ENCODE measurements at places on chromosomes 7 and 10. TPM values are rescaled to one million over a fixed set of nuclear protein-coding genes. Genes with fewer than 3 reads are reported as not detected.

The PAX4 gene
- not detected for total RNA-seq

The NME8 gene
- total RNA-seq: not detected

The ANKRD7 gene
- 0.13 TPM for total RNA-seq

The CRTAC1 gene
- 4.6 TPM for total RNA-seq

The GAD2 gene
- not detected for total RNA-seq

The VPS37D gene
- total RNA-seq: 3.8 TPM

The ABCB1 gene
- 1.0 TPM for total RNA-seq

The PRSS37 gene
- total RNA-seq: not detected

The NUDT1 gene
- 8.6 TPM for total RNA-seq

DNA sequence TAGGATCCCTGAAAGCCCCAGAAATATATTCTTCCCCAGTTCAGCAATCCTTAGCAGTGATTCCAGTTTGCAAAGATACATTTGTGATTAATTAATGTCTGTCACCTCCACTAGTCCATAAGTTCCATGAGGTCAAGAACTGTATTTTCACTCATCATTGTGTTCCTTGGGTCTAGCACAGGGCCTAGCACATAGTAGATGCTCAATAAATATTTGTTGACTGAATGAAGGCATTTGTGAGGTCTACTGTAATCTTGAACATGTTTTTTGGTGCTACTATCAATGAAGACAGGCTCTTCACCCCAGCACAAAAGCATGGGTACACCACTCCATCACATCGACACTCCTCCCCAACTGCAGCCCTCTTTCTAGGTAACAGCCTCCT, 30.8 kb upstream of the PAX2 start:
- no peak for DNase-seq

GRCh38 chr10:109259293-109259692, 664.0 kb downstream of the XPNPEP1 start:
- no peak for DNase-seq

GRCh38 chr7:135964791-135965190, 12.4 kb downstream of the MTPN start:
- no peak for DNase-seq

GRCh38 chr10:12559578-12560178, 210.3 kb downstream of the CAMK1D start:
- DNase-seq: no peak

GRCh38 chr10:30284865-30285594, 64.0 kb downstream of the MTPAP start:
- no peak for DNase-seq

DNA sequence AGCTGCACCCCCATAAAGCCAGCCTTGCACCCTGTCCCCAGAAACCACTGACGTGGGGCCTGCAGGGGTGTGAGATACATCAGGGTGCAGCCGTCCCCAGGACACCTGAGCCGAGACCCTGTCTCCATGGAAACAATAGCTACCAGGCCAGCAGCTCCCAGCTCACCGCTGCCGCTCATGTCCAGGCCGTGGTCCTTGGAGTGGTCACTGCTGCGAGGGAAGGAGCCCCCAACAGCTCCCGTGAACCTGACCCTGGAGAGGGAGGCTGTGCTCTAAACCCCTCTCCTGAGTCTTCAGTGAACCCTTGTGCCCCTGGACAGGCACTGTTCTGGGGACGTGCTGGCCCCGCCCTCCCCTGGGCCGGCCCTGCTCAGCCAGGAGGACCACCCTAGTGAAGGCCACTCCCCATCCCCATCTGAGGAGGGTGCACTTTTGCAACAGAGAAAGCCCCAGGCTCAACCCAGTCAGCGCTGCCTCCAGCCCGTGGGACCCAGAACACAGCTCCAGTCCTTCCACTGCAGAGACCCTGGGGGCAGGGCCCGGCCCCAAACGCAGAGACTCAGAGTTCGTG, 19.6 kb upstream of the INPP5A start:
- no peak for DNase-seq

GRCh38 chr7:108178398-108178797, 48.2 kb upstream of the LAMB4 start:
- peak; percentile 33 for DNase-seq

- DNase-seq: no peak
Observed at GRCh38 chr7:47521816-47522561, 59.9 kb downstream of the TNS3 start.

DNA sequence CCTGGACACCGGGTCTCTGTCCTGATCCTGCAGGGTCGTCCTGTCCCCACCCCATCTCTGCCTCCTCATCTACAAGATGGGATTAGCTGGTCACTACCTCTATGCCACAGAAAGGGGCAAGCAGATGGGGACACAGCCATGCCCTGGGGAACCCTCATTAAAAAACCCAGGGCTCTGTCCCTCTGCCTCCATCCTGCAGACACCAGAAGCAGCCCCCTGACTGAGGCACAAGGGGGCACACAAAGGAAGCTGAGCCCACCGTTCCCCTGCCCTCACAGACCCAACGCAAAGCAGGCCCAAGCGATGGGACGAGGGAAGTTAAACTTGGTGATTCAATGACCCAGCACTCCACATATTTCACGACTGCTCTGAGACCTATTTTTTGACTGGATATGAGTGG, 142.4 kb downstream of the TCERG1L start:
- DNase-seq: no peak

- DNase-seq: no peak
Observed at GRCh38 chr7:147968046-147968610, 622.4 kb upstream of the C7orf33 start.

- no peak for DNase-seq
Observed at GRCh38 chr10:132543916-132544743, 6.5 kb downstream of the INPP5A start.

GRCh38 chr7:108001764-108002725, 916 bp downstream of the LAMB1 start:
- peak; percentile 37 for DNase-seq

- DNase-seq: no peak
Observed at GRCh38 chr7:94049615-94050014, 45.5 kb upstream of the BET1 start.

GRCh38 chr7:1559626-1560590, 3.9 kb upstream of the TMEM184A start:
- DNase-seq: no peak

DNA sequence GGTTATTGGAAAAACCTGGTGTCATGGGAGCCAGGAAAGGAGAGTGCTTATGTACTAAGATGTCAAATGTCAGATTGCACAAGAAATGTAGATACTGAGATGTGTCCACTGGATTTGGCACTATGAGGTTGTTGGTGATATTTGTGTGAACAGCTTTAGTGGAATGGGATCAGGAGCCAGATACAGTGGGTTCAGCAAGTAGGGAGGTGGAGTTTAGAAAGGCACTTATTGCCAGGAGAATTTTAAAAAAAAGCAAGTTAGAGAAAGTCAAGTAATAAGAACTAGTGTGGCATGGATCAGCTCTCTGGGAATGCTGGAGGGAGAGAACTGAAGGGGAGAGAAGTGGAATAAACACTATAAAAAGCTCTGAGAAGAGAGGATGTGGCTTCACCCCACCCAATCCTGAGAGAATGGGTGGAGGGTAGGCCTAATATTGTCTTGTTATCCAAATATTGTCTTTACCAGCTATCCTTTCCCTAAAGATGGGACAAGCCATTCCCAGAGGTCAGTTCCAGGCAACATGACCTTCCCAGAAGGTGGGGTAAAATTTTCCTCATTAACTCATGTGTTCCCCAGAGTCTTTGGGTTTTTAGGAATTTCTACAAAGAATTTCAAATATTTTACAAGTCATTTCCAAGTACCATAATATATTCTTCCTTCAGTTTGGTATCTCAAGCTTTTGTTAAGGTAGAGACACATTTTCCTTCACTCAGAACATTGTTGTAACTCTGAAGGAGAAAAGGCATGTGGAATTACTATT, 42.3 kb downstream of the ENTPD1 start:
- DNase-seq: no peak

GRCh38 chr10:26815500-26815899, 45.3 kb downstream of the ABI1 start:
- no peak for DNase-seq

GRCh38 chr10:60377955-60378354, 11.7 kb downstream of the ANK3 start:
- DNase-seq: no peak

DNA sequence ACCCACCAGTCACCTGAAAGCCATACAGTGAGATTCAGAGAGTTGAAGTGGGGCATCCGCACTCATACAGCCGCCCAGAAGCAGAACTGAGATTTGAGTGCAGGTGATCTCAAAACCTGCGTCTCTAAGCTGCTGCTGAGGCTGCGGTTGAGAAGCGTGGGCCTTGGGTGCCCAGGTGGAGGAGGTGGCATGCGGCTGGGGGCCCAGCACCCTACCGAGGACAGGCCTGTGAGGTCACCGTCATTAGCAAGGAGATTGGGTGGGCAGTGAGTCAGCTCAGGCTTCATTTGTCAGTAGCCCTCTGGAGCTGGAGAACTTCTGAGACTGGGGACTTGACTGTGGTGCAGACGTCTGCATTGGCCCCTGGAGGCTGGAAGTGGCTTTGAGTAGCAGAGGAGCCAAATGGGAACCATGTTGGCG, 29.8 kb downstream of the ZMIZ1 start:
- DNase-seq: no peak

DNA sequence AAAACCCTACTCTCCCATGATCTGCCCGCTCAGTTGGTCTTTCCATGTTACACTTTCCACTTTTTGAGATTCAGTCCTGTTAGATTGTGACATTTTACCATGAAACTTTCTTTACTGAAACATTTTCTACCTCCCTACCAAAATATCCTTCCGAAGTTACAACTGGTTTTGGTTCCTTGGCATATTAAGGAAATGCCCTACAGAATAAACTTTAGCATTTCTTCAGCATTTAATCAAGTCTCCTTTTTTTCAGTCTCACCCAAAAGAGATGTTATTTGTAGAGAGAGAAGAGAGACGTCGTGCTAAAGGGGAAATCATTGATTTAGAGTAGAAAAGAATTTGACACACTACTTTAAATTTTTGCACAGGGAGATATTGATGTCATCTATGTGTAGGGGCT, 9.7 kb upstream of the FEZF1 start:
- no peak for DNase-seq

- DNase-seq: no peak
Observed at GRCh38 chr7:88431882-88432281, 125.2 kb upstream of the STEAP4 start.

- no peak for DNase-seq
Observed at GRCh38 chr10:78617115-78617514, 451.7 kb upstream of the ZMIZ1 start.

DNA sequence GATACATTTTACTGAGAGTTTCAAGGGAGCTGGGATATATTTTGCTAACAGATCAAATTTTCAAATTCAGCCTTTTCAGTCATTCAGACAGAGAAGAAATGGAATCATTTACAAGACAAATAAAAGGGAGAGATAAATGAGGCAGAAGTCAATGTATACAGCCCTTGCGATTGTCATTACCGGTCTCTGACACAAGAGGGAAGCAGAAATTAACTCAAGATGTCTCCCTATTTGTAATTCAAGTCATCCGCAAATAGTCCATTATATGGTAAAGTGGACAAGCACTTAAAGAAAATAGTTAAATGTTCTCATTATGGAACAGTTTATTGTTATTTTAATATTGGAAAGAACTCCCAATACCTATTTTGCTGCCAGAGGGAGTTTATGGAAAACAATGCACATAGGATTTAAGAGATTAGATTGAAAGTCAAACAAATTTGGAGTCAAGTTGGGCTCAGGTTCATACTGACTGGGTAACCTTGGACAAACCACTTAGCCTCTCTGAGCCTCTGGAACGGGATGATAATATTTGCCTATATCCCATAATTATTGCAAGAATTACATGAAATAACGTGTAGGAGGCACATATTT, 89.3 kb upstream of the PRKCQ start:
- DNase-seq: peak; percentile 57

- no peak for DNase-seq
Observed at GRCh38 chr10:49303711-49304110, 4.7 kb downstream of the C10orf71 start.

DNA sequence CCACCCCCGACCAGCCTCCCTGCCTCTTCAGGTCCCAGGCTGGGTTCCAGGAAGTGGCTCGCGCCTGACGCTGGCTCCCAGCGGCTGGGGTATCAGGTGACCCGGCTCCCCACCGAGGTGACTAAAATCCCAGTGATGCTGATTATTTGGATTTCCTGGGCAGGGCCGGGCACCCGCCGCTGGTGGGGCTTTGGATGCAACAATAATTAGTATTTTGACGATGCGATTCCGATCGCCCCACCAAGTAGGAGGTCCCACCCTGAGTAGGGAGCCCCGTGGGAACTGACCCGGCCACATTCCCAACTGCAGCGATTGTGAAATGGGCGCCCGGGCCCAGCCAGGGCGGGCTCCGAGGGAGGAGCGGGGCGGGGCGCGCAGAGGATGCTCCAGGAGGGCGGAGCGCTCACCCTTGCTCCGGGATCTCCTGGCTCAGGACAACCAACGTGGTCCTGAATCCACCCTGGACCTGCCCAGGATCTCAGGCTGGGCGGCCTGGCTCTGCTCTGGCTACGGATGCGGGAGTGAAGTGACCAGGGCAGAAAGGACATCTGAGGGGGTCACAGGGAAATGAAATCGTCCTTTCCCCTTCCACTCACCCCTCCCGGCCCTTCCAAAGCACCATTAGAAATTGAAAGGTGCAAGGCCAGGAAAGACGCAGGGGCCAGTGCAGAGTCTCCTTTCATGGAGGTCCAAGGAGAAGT, 32.6 kb downstream of the DUSP5 start:
- DNase-seq: peak; percentile 46

DNA sequence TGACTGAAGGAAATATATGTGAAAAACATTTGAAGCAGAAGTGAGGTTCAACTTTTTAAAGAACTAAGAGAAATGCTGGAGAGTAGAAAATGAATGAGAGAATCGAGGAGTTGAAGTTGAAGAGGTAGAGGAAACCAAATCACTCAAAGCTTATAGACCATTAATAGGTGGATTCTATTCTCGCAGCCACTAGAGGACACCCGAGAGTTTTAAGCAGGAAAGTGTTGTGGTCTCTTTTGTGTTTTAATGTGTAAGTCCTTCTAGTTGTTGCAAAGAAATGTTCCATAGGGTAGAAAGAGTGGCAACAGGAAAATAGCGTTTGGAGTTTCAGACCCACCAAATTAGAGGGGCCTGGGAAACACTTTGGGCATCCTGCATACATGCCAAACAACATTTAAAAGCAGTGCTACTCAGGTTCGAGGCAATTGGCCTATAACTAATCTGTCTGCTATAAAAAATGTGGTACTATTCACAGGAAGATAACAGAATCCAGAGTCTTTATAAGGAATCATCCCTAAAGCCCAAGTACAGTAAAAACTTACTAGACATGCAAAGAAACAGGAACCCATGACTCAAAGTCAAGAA, 75.3 kb upstream of the TAS2R16 start:
- peak; percentile 4 for DNase-seq

DNA sequence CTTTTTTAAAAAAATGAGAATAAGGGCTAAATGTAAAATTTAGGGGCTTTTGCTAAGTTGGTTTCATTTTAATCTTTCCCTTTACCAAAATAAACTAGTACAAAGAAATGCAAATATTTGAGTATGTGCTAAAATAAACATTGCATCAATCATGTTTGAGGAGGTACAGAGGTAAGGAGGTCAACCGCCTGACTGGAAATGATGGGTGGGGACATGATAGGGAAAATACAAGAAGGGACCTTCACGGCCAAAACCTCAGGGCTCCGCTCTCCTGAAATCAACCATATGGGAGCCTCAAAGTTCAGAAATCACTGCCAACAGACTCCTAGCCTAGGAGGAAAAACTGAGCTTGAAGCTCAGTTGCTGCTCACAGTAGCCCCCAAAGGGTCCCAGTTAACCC, 207.6 kb downstream of the AHR start:
- DNase-seq: no peak
